AG04450 (cell line): ENCODE measurements at places on chromosomes 2 and 18.

GRCh38 chr18:80046961-80047541 lies 12.8 kb downstream of the RBFA start:
- no peak for DNase-seq

- DNase-seq: no peak
These were observed 54.4 kb downstream of the COL5A2 start for GRCh38 chr2:189125195-189125594.

GRCh38 chr2:117953231-117953630 lies 60.6 kb downstream of the CCDC93 start:
- DNase-seq: no peak

GRCh38 chr18:61924550-61924949 lies 31.7 kb upstream of the RNF152 start:
- DNase-seq: no peak

- no peak for DNase-seq
These were observed 90.9 kb downstream of the CAPN13 start for GRCh38 chr2:30716123-30716900.

GRCh38 chr18:49399003-49399402 lies 61.4 kb downstream of the DYM start:
- DNase-seq: no peak

- DNase-seq: peak; percentile 1
These were observed 46.7 kb upstream of the BARD1 start for GRCh38 chr2:214856137-214856536.

- DNase-seq: no peak
These were observed 350.7 kb upstream of the SYT4 start for GRCh38 chr18:43627848-43628530.

DNA sequence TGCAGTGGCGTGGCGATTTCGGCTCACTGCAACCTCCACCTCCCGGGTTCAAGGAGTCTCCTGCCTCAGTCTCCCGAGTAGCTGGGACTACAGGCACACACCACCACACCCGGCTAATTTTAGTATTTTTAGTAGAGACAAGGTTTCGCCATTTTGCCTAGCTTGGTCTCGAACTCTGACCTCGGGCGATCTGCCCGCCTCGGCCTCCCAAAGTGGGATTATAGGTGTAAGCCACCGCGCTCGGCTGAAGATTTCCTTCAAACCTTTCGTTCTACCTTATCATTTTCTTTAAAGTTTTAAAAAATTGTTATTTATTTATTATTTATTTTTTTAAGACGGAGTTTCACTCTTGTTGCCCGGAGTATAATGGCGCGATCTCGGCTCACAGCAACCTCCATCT lies 979 bp upstream of the WDR43 start:
- DNase-seq: no peak

DNA sequence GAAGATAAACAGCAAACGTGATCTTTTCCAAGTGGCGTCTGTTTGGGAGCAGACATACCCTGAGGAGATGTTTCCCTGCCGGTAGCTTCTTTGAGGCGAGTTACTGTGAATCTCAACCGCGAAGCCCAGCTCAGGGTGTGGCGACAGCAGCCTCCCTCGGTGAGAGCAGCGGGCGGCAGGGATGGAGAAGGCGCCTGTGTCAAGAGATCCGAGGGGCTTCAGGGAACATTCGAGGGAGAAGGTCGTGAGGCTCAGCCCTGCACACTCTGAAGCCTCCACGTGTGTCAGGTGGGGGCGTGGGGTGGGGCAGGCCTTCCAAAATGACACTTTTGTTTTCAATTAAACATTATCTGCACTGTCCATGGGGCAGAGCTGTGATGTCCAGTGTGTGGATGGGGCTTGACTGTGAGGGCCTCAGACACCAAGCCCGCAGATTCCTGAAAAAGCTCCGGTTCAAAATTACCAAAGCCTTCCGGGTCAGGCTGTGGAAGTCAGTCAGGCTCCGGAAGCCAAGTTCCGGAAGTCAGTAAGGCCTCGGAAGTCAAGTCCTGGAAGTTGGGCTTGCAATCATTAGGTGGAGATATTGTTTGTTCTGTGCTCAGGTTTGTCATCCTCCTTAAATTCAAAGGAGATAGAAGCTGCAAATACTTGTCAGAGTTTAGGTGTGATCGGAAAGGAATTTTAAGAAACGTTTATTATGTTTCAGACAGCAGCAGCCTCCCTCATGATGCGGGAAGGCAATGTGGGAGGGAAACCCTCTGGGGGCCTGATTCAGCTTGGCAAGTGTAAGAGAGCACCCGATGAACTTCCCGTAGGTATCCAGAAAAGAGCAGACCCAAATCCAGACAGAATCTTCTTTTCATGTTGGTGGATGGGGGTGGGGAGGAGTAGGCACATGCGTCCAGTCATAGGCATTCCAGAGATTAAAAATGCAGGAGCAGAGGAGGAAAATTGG lies 20.7 kb downstream of the SMIM21 start:
- DNase-seq: no peak
